ENCODE measurements at places on chromosomes 11 and 22. TPM values are rescaled to one million over a fixed set of nuclear protein-coding genes. Genes with fewer than 3 reads are reported as not detected.

PLEKHA7 gene
- total RNA-seq, result 167 TPM

DNA sequence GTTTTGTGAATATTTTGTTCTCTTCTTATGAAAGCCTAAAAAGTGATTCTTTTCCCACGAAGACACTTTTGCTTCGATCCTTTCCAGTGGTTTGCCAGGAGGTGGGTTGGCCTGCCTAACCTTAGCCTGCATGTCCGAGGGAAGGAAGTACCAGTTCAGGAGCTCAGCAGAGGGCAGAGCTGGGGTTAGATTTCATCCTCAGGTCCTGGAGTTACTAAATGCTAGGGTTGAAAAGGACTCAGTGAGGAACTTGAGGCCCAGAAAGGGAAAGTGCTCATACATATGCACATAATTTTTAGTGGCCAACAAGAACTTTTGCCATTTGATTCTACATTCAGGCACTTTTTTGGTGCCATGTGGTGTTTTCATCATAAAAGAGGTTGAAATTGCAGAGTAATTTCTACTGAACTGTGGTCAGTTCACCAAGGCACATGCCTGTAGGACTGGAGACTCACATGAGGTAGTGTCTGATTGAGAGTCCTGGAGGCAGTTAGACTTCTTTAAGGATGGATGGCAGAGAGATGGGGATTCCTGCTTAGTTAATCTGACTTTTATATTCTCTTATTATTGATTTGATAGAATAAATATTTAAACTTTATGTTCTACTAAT lies 36.7 kb downstream of the NCAM1 start:
- DNase-seq, result no peak

UCP2 gene
- 16.6 TPM for total RNA-seq

EXPH5 gene
- 14.0 TPM for total RNA-seq

DNA sequence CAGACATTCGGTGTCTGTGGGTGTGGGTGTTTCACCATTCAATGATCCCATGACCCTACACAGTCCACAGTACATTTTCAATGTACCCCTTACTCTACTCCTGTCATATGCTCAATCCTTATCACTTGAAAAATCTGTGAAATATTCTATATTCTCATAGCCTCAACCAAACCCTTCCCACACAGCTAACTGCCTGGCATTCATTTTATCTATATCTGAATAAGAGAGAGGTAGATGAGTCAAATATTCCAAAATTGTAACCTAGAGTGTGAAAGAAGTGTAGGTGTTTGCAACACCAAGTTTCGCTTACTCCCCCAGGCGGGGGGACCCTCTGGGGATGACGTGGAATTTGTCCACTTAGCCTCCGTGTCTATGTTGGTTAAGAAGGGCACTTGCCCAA lies 354.8 kb downstream of the ETS1 start:
- DNase-seq, result no peak
